Right lobe of liver (tissue), 6 donors: ENCODE measurements at places on chromosomes 12 and 14. TPM values are rescaled to one million over a fixed set of nuclear protein-coding genes. Genes with fewer than 3 reads are reported as not detected.

DNA sequence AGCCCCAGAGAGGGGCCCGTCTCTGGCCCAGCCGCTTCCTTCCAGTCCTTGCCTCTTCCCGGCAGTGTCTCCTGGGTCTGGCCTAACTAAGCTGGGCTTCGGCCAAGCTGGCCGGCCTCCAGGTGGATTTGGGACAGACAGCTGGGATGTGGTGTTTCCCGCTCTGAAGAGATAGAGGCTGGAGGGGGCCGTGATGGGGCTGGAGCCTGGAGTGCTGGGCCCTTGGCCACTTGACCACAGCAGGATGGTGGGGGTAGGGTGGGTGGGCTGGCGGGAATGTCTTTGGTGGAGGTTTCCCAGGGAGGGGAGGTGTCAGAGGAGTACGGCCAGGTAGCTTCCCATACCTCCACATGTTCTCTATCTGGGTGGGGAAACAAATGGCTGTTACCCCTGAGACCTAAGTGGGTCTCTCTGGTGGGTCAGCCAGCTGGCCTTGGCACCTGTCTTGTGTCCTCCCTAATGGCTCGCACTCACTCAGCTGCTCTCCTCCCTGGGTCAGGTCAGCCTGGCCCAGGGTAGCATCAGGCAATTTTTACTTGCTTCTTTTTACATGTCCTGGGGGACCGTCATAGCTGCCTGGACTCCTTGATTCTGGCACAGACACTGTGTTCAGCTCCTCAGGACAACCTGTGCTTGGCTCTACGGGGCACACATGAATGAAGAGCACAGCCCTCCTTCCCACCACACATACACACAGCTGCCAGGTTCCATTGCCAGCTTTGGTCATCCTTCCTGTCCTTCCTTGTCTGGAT is 19.8 kb upstream of the PGF start:
- DNase-seq = peak; percentile 83

The CNPY2 gene
- 63.7 TPM for total RNA-seq

- no peak for DNase-seq
Measured at GRCh38 chr12:50079771-50080170, 5.4 kb upstream of the SMARCD1 start.

- DNase-seq = no peak
Measured at GRCh38 chr12:122250536-122250935, 15.8 kb downstream of the VPS33A start.

- no peak for DNase-seq
Measured at GRCh38 chr14:94542811-94543440, 18.3 kb upstream of the SERPINA4 start.

The RNASE3 gene
- not detected for total RNA-seq

- DNase-seq = no peak
Measured at GRCh38 chr14:34035177-34035933, 84.5 kb upstream of the EGLN3 start.

GRCh38 chr14:81206115-81206514 is 14.6 kb downstream of the GTF2A1 start:
- no peak for DNase-seq

GRCh38 chr12:115936997-115937916 is 340.2 kb downstream of the MED13L start:
- DNase-seq = no peak

The SLC25A47 gene
- total RNA-seq = 374 TPM

- DNase-seq = no peak
Measured at GRCh38 chr12:91422127-91422526, 239.5 kb upstream of the DCN start.

GRCh38 chr12:103881261-103881660 is 40.2 kb upstream of the NT5DC3 start:
- DNase-seq = no peak

- no peak for DNase-seq
Measured at GRCh38 chr12:106519607-106520021, 63.2 kb upstream of the RFX4 start.

GRCh38 chr12:5568325-5568981 is 136.5 kb downstream of the NTF3 start:
- DNase-seq = no peak

DNA sequence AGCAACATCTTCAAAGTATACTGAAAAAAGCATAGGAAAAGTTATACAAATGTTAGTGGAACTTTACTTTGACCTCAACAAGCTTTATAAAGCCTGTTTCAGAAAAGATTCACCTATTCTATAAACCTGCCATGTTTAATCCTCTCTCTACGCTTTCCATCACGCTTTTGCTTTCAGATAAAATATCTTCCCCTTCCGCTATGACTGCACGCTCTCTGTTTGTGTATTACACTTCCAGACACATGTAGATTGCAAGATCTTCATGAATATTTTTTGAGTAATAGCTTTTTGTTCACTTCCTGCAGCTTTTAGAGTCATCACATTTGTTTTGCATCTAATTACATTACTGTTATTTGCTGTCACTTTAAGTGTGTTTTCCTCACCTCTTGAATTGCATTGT is 271.4 kb downstream of the RASSF9 start:
- no peak for DNase-seq
